Naive B cell (primary cell): ENCODE measurements at places on chromosomes 5 and 9.

GRCh38 chr5:451587-452458 lies 8.8 kb downstream of the EXOC3 start:
- H3K36me3 ChIP-seq, result peaks cover 62% of the 10 kb centered on the region
- H3K4me3 ChIP-seq, result no peak overlapping the region
- peaks cover 25% of the 10 kb centered on the region for H3K4me1 ChIP-seq
- no peak for DNase-seq

DNA sequence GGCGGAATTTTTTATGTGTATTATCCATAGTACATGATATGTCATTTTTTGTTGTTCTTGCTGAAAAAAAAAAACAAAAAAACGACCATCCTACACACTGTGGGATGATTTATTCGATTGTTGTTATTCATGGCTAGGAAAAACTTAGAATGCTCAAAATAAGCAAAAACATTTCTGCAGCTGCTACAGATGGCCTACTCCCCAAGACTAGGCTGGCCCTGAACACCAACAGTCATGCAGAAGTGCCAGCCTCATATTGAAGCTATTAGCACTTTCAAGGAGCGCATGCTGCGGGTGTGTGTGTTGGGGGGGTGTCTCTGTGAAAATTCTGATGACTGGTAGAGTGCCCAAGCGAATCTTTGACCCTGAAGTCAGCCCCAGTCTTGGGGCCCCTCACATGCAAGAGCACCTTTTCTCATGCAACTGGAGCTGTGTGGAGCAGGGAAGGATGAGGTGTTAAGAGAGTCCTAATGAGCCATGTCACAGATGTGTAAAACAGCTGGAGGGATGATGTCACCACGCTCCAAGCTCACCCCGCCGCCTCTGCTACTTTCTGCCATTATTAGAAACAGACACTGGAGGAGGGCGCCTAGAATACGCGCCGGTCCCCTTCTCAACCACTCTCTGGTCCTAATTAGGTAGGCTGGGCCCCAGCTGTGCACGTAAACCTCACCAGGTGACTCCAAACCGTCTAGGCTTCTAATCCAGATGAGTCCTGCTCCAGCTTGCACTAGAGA lies 61.0 kb upstream of the SMIM23 start:
- H3K36me3 ChIP-seq, result peaks cover 13% of the 10 kb centered on the region
- H3K27me3 ChIP-seq, result peaks cover 5% of the 10 kb centered on the region
- no peak overlapping the region for H3K4me3 ChIP-seq

- peak overlapping the region; percentile 96 for H3K27ac ChIP-seq
- peak overlapping the region; percentile 50 for H3K4me3 ChIP-seq
- no peaks in the 10 kb centered on the region for H3K27me3 ChIP-seq
- peaks cover 49% of the 10 kb centered on the region for H3K4me1 ChIP-seq
- peak; percentile 54 for DNase-seq
Observed at GRCh38 chr5:88732181-88732633, 150.8 kb downstream of the MEF2C start.

- H3K4me1 ChIP-seq, result no peaks in the 10 kb centered on the region
- H3K27ac ChIP-seq, result no peak overlapping the region
- no peak overlapping the region for H3K4me3 ChIP-seq
- H3K27me3 ChIP-seq, result no peaks in the 10 kb centered on the region
- H3K36me3 ChIP-seq, result no peaks in the 10 kb centered on the region
Observed at GRCh38 chr5:102975457-102976182, 144.3 kb downstream of the GIN1 start.

GRCh38 chr5:65708145-65708544 lies 13.8 kb downstream of the SGTB start:
- no peaks in the 10 kb centered on the region for H3K27me3 ChIP-seq
- H3K27ac ChIP-seq, result no peak overlapping the region
- H3K4me3 ChIP-seq, result no peak overlapping the region

- H3K4me1 ChIP-seq, result no peaks in the 10 kb centered on the region
- no peaks in the 10 kb centered on the region for H3K27me3 ChIP-seq
- H3K4me3 ChIP-seq, result no peak overlapping the region
- H3K27ac ChIP-seq, result no peak overlapping the region
- DNase-seq, result no peak
- no peaks in the 10 kb centered on the region for H3K36me3 ChIP-seq
Observed at GRCh38 chr9:6171667-6172066, 43.9 kb upstream of the IL33 start.

- peaks cover 33% of the 10 kb centered on the region for H3K4me1 ChIP-seq
- no peak overlapping the region for H3K4me3 ChIP-seq
- peaks cover 8% of the 10 kb centered on the region for H3K36me3 ChIP-seq
- H3K27me3 ChIP-seq, result no peaks in the 10 kb centered on the region
- no peak for DNase-seq
Observed at GRCh38 chr9:120846251-120846889, 3.6 kb upstream of the PSMD5 start.

GRCh38 chr5:9898319-9898718 lies 268.2 kb upstream of the TAS2R1 start:
- H3K27ac ChIP-seq, result no peak overlapping the region
- H3K4me1 ChIP-seq, result no peaks in the 10 kb centered on the region
- no peaks in the 10 kb centered on the region for H3K36me3 ChIP-seq
- H3K27me3 ChIP-seq, result no peaks in the 10 kb centered on the region
- DNase-seq, result no peak
- no peak overlapping the region for H3K4me3 ChIP-seq

DNA sequence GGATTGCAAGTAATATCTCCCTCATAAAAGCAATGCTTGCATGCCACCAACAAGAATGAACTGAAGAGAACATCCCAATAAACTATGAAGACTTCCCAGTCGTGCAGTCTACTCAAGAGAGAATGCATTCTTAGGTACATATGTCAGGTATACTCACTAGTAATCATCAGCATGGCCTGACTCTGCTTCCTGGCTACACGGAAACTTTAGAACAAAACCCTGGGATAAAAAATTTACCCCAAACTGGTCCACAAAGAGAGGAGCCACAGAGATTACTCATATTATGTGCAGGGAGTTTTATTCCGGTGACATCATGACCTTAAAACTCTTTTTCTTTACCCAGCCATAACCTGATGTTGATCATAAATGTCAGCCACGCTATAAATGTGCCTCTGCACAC lies 57.5 kb upstream of the PAPPA start:
- no peak overlapping the region for H3K27ac ChIP-seq
- DNase-seq, result no peak
- no peaks in the 10 kb centered on the region for H3K4me1 ChIP-seq

GRCh38 chr5:126648471-126648870 lies 47.7 kb downstream of the PHAX start:
- H3K36me3 ChIP-seq, result peaks cover 10% of the 10 kb centered on the region
- no peak overlapping the region for H3K27ac ChIP-seq
- peaks cover 16% of the 10 kb centered on the region for H3K27me3 ChIP-seq
- H3K4me3 ChIP-seq, result no peak overlapping the region

GRCh38 chr9:99635032-99635431 lies 186.7 kb upstream of the NR4A3 start:
- no peaks in the 10 kb centered on the region for H3K36me3 ChIP-seq
- no peak overlapping the region for H3K4me3 ChIP-seq
- H3K27ac ChIP-seq, result no peak overlapping the region
- H3K4me1 ChIP-seq, result peaks cover 16% of the 10 kb centered on the region

GRCh38 chr5:35561396-35561795 lies 56.3 kb upstream of the SPEF2 start:
- DNase-seq, result no peak
- H3K36me3 ChIP-seq, result peaks cover 9% of the 10 kb centered on the region
- no peaks in the 10 kb centered on the region for H3K27me3 ChIP-seq
- H3K27ac ChIP-seq, result no peak overlapping the region

- H3K27ac ChIP-seq, result no peak overlapping the region
- H3K4me1 ChIP-seq, result peaks cover 36% of the 10 kb centered on the region
- no peaks in the 10 kb centered on the region for H3K27me3 ChIP-seq
- peaks cover 32% of the 10 kb centered on the region for H3K36me3 ChIP-seq
- DNase-seq, result no peak
Observed at GRCh38 chr9:126347911-126348760, 21.5 kb downstream of the MVB12B start.

GRCh38 chr9:82108474-82108873 lies 119.9 kb downstream of the SPATA31D1 start:
- no peaks in the 10 kb centered on the region for H3K36me3 ChIP-seq
- H3K27me3 ChIP-seq, result no peaks in the 10 kb centered on the region
- DNase-seq, result no peak
- H3K4me3 ChIP-seq, result no peak overlapping the region
- H3K4me1 ChIP-seq, result peaks cover 7% of the 10 kb centered on the region

DNA sequence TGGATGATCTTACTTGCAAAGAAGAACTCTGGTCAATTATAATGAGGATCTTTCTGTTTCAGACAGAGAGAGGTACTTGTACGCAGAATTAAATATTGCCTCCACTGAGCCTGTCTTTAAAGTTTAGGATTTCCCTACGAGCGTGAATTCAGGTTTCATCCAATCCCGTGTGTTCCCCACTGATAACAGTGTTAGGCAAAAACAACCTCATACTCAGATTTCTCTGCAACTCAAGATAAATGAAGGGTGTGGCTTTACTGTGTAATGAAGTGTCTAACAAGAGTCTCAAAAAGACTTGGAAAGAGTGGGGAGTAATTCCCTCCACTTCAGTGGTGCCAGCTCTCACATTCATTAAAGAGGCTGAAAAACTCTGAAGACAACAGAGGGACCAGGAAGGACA lies 53.2 kb upstream of the ACO1 start:
- peaks cover 8% of the 10 kb centered on the region for H3K27me3 ChIP-seq
- no peak overlapping the region for H3K4me3 ChIP-seq
- no peak overlapping the region for H3K27ac ChIP-seq
- H3K36me3 ChIP-seq, result no peaks in the 10 kb centered on the region
- no peak for DNase-seq
- H3K4me1 ChIP-seq, result no peaks in the 10 kb centered on the region

DNA sequence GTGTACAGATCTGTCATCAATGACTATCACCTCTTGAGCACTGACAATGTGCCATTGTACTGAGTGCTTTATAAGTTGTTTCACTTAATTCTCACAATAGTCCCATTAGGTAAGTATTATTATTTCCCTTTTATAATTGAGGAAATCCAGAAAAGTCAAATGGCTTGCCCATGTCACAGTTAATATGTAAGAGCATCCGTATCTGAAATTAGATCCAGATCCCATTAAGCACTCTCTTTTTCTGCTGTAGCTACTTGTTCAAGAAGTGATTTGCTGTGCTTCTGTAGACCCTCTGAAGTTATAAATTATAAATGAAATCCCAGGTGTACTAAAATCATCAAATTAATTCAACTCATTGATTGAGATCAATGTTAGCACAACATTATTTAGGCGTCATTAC lies 94.7 kb downstream of the INIP start:
- no peak for DNase-seq
- no peaks in the 10 kb centered on the region for H3K36me3 ChIP-seq

DNA sequence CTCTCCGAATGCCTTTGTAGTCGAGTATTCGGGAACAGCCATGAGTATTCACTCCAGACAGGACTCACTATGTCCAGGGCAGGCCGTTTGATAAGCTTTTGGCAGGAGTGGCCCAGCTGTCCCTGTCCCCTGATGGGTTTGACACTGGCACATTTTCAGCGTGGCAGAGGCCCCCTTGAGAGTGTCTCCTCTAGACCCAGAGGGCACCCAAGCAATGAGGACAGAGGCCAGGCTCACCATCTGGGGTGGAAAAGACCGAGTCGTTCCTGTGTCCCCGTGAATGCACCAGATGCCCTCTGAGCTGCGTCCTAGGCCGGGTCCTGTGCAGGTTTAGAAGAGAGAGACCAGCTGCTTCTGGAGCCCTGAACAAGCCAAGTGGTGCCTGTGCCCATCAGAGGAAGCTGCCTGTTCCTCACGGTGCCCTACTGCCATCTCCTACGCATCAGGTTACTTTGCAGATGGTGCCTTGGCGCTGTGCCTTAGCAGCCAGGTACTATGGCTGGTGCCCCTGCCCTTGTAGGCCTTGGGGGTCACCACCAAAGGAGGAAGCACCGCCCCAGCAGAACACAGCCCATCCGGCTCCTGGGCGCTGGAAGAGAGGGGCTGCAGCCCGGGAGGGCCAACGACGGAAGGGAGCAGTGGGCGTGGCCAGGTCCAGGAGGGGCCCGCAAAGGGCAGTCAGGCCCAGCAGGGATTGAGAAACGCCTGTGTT lies 42.4 kb downstream of the LRSAM1 start:
- no peak overlapping the region for H3K27ac ChIP-seq
- DNase-seq, result no peak
- H3K4me1 ChIP-seq, result no peaks in the 10 kb centered on the region
- peaks cover 22% of the 10 kb centered on the region for H3K36me3 ChIP-seq
- no peak overlapping the region for H3K4me3 ChIP-seq

DNA sequence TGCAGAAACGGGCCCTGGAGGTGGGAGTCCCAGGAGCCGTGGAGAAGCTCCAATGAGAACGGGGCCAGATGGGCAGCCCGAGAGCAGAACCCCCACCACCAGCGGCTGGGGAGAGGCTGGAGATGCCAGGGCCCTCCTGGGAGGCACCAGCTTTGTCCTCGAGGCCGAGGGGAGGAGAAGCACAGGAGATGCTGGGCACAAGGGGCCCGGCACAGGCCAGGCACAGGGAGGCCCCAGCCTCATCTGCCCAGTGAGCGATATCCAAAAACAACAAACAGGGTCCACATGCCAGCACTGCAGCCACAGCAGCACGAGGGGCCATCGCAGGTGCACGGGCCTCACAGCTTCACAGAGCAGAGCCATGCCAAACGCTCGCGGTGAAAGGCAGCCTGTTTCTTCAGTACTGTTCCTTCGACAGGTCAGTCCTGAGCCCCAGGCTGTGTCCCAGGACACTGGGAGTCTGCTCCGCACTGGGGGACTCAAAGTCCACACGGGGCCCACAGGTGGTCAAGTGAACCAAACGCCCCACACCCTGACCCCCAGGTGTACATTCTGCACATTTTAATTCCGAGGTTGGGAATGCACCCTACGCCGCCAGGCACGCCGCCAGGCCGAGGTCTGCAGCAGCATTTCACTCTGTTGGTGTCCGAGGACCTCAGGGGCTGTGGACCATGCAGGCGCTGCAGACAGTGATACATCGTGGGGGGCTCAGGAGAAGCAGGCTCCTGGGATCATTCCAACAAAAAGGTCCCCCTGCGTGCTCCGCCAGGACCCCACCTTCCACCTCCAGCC lies 9.5 kb downstream of the LPCAT1 start:
- H3K4me3 ChIP-seq, result no peak overlapping the region
- H3K36me3 ChIP-seq, result no peaks in the 10 kb centered on the region

- H3K4me1 ChIP-seq, result no peaks in the 10 kb centered on the region
- DNase-seq, result no peak
- H3K36me3 ChIP-seq, result no peaks in the 10 kb centered on the region
- H3K27ac ChIP-seq, result no peak overlapping the region
- no peak overlapping the region for H3K4me3 ChIP-seq
Observed at GRCh38 chr9:32886021-32886420, 102.7 kb downstream of the TMEM215 start.
